Upper lobe of right lung (tissue), 1 donor: ENCODE measurements at places on chromosomes 1 and 21.
A peak's percentile ranks its signal among the peaks of the same experiment; 100 is the strongest.

DNA sequence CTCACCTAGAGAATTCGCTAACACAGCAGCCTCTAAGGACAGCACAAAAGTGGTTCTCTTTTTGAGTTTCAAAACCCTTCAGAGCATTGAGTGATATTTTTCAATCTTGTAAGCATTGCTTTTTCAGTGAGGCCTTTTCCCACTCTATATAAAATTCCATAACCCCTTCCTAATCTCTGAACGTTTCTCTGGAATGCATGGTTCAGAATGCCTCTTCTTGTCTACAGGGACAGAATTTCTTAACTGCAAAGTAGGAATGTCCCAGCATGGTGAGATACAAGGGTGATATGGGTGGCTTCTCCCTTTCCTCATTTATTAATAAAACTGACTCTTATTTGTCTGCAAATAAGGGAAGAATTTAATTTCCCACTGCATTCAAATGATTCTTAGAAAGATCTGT, 377.9 kb downstream of the LTN1 start:
- DNase-seq = no peak

DNA sequence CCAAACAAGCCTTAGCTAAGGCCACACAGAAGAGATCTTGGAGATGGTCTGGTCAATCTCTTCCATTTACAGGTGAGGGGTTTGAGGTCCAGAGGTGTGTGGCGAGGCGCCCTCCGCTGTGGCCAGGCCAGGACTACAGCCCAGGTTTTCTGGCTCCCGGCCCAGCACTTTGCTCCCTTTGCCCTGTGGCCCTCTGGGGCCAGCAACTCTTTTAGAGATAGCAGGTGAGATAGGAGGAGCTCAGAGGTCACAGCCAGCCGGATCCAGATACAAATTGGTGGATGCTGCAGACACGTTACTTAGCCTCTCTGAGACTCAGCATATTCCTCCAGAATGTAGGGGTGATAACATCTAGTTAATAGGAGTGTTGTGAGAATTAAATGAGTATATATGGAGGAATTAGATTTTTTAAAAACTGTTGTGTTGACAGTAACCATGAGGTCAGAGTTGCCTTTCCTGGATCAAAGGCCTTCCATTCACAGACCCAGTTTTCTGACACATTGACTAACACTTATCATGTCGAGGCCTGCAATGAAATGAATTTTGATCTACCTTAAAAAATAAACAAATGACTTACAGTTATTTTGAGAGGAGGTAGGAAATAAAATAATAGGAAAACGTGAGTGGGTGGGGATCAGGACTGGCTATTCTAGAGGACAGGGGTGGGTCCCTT, 16.6 kb downstream of the TEX35 start:
- DNase-seq = no peak

DNA sequence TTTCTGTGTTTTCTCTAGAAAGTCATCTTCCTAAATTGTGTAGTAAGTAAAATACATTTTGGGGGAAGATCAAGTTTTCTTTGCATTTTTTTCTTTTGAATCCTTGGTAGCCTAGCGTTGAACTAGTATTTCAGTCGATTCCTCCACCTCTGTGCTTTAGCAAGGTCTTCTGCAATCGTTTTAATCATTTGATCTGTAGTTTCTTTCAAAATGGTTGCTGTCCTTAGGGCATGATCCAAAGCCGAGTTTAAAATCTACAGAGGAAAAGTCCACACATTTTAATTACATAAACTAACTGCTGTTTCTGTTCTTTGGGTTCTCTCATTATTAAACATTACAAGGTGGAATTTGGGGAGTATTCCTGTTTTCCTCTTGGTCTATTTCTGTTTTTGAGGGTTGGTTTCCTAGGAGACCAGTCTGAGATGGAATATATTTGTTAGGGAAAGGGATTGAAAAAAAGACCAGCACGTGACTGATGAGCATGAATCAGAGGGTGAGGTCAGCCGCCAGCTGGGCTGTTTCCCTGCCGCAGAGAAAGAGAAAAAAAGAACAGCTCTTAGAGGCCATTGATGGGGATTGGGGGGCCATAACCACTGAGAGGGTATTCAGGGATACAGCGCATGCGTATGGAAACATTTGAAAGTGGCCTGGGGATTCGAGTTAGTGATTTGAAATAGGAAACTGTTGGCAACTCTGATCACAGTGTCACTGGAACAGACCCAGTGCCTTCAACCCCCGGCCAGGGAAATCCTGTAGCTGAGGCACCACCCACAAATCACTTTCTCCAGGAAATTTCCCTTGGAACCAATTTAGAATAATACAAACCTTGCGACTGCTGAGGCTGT, 40.6 kb downstream of the AKNAD1 start:
- DNase-seq = no peak

DNA sequence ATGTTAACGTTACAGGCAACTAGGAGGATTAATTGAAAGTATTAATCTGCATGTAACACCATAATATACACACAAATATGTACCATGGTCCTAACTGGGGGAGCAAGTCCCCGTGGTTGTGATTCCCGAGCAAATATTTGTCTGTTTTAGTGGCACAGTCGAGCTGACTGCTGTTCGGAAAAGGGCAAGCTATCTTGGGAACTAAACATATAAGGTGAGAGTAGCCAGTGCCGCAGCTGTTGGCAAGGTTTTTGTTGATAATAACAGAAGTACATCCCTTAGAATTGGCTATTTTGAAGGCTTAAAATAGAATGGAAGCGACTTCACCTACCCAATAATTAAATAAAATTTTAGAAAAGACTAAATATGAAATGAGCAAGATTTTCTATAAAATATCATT, 45.5 kb downstream of the UCHL5 start:
- no peak for DNase-seq

DNA sequence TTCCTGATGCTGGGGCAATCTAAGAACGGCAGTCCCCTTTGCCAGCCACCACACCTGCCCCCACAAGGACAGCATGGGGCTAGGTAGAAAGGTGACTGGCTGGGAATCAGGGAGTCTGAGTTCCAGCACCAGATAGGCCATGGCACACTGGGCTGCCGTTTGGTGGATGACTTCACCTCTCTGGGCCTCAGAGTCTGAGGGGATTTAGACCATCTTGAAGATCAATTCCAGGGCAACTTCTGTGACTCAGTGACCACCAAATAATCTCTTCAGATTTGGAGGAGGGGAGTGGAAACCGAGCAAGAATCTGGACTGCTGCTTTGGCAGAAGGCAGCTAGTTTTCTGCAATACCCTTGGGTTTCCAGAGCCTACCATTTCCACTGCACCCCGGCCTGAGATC, 92.1 kb upstream of the EDN2 start:
- no peak for DNase-seq

DNA sequence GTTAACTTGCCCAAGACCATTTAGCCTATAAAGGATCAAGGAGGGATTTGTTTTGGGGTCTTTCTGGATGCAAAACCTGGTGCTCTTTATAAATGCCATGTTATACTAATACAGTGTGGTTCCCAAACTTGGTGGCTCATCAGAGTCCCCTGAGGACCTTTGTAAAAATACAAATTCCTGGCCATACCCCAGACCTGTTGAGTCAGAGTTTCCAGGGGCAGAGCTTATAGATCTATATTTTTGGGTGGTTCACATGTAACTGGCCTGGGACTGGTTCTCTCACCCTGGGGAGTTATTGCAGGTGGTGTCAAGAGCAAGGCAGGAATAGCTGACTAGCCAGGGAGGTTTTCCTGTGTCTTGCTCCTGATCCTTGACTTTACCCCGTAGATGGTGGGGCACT, 136.9 kb upstream of the HNRNPU start:
- no peak for DNase-seq

DNA sequence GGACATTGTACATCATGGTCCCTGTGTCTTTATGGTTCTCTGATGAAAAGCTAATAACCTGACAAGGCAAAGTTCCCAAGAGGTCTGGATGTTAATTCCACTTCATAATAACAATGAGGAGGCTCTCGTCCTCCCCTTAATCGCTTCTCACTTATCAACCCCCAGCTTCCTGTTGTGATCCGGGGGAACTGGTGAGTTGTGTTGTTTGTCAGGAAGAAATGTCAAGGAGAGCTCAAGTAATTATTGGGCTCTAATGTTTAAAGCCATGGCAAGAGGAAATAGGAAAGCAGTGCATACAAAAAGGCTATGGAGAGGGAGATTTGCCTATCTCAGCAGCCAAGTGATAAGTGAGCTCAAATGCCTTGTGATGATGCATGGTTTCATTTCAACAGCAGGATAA, 42.8 kb upstream of the RASAL2 start:
- DNase-seq = no peak

- no peak for DNase-seq
Observed at GRCh38 chr1:246483569-246483933, 23.5 kb downstream of the SMYD3 start.

DNA sequence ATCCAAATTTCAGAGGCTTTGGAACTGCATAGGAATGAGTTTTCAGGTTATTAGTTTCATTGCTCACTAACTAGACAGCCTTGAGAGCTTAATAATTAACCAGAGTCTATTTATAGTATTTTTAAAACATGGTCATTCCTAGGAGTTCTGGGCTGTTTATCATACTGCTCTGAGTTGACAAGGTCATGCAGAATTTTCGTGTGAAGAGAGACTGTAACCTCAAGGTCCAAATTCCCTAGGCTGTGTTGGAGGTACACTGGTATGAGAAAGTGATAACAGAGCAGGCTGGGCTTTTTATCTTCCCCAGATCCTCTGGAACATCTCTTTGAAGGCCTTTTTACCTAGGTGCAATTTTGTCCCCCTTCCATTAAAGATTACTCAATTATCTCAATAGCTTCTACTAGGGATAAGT, 736.3 kb downstream of the LTN1 start:
- DNase-seq = no peak

DNA sequence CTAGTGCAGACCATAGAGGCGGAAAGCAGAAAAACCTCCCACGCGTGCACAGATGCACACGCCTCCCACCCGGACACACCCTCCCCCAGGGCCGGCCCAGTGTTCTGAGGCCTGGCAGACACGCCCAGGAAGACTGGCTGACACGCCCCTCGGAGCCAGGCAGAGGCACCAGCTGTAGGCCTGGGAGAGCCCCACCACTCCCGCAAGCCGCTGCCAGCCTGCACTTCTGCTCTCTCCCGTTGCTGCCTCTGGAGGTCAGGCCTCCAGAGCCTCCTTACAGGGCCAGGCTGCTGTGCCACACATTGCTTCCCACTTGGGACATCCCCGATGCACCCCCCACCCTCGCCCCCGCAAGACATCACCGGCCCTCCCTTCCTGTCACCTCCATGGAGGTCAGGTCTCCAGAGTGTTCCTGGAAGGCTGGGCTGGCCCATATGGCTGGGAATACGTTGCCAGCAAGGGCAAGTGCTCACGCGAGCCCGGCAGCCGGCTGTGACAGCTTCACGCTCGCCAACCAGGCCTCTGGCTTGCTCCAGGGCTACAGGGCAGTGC, 40.4 kb downstream of the CASZ1 start:
- peak; percentile 84 for DNase-seq

- no peak for DNase-seq
Observed at GRCh38 chr1:34911465-34911864, 18.0 kb downstream of the DLGAP3 start.

DNA sequence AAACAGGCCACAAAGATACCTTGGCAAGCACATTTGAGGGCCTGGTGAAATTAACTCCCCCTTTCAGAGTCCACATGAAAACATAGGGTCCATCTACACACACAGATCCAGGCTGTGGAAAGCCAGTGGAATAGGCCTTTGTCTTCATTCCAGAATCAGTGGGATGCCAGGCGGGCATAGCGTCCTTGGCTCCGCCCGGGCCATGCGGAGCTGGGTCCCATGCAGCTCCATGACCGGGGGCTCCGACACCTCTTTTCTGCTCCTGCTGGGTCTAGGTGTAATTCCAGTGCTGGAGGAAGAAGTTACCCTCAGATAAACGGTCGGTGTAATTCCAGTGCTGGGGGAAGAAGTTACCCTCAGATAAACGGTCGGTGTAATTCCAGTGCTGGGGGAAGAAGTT, 63.6 kb upstream of the COL6A1 start:
- no peak for DNase-seq

DNA sequence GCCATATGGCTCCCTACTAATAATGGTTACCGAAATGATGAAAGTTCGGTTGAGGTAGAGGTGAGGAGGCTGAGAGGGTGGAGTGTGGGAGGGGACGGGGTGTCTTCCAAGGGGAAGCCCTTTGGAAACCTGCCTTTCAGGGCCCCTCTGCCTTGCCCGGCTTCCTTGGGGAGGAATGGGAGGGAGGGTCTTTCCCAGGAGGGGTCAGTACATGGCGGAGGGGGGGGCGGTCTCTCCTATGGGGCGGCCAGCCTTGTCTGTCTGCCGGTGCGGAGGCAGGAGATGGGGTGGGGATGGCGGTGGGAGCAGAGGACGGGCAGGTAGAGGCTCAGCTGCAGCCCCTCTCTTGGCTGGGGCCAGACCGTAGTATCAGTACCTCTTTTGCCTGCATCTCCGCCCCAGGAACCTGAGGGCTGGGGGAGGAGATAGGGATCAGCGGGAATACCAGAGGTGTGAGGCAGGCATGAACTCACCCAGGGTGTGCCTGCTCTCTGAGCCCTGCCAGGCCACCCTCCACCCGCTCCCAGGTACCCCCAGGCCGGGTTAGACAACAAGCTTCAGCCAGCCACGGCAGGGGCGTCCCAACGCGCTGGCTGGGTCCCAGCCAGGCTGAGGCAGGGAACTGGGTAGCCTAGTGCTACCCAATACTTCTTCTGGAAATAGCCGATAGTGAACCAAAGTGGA, 79.4 kb upstream of the POU3F1 start:
- DNase-seq = no peak

GRCh38 chr1:97451944-97452343, 468.9 kb downstream of the DPYD start:
- no peak for DNase-seq

GRCh38 chr1:196970182-196970581, 7.2 kb upstream of the CFHR5 start:
- no peak for DNase-seq

DNA sequence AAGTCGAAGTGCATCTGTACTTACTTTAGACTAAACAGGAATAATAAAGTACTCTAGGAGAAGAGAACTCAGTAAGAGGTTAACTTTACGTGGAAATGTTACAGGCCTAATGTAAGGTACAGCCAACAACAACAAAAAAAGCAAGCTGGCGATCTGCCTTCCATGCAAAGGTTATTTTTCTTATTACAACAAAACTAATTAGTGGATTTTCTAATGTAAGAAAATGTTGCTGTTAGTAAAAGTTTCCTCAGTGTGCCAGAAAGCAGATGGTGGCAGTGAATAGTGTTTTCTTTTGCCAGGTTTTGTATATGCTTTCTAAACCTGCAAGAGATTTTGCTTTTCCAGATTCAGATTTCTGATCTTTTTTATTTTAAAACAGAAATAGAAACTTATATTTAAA, 179.2 kb downstream of the NFIA start:
- no peak for DNase-seq
